ENCODE measurements at places on chromosomes 12 and 14.

GRCh38 chr12:17079251-17079909, 473.4 kb upstream of the LMO3 start:
- no peak for DNase-seq

DNA sequence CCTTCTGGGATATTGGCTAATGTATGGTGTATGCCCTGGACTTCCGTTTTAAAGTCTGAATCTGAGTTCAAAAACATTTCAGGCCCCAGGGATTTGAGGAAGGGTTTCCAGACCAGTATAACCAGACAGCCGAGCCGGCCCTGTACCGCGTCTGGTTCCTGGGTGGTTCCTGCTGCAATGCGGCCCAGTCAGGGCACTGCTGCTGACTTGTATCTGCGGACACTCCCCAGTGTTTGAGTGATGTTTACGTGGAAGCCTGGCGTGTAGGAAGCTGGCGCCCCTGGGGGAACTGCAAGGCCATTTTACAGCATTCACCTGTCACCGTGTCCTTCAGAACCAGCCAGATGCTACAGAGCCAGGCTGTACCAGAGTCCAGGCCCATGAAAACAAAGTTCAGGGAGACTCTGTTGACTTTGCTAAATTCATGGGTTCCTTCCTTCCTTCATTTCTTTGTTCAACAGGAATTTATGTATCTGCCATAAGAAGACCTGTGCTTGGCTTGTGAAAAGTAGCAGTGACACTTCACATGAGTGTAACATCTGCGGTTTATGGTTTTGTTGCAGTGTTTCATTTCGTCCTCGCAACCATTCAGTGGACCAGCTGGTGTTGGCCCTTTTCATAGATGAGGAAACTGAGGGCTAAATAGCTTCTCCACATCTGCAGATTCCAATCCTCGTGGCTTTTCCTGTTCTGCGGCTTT, 16.8 kb downstream of the EML1 start:
- DNase-seq = no peak

- no peak for DNase-seq
Observed at GRCh38 chr14:60311417-60311816, 62.4 kb downstream of the PPM1A start.

DNA sequence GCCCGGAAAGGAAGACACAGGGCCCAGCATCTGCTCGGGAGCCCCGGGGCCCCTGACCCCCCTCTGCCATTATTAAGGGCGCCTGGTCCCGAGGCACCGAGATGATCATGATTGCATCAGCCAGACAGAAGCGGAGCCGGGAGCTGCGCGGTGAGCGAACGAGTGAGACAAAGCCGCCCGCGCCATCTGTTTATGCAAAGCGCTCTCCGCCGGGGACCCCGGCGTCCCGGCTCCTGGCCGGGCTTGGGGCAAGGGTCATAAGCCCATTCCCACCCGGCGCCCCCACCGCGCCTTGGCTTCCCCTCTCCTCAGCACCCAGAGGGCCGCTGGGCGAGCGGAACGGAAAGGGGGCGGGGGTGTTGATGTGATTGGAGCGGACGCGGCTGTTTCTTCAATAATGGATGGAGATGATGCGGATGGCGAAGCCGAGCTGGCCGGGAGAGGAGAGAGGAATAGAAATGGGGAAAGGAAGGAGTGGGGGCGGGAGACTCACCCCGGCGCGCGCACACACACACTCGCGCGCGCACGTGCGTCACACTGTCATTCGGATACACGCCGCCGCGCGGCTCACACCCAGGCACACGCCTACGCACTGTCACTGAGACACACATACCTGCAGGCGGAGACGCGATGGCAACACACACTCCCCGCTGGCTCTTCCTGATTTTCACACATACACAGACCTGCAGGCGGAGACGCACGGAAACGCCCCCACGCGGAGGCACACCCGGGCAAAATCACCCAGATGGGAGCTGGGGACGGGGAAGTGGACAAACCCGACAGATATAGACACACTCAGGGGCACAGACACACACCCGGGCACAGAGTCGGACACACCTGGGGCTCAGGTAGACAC, 10.7 kb downstream of the STAC3 start:
- peak; percentile 77 for DNase-seq

- peak; percentile 72 for DNase-seq
Observed at GRCh38 chr12:7113389-7113871, 4.4 kb upstream of the C1RL start.

GRCh38 chr12:65169320-65170208, at the start of gene LEMD3:
TSS of gene LEMD3 (plus strand) at chr12:65169583. CDS start at chr12:65169597, 14 bp downstream.
- peak; percentile 93 for DNase-seq

DNA sequence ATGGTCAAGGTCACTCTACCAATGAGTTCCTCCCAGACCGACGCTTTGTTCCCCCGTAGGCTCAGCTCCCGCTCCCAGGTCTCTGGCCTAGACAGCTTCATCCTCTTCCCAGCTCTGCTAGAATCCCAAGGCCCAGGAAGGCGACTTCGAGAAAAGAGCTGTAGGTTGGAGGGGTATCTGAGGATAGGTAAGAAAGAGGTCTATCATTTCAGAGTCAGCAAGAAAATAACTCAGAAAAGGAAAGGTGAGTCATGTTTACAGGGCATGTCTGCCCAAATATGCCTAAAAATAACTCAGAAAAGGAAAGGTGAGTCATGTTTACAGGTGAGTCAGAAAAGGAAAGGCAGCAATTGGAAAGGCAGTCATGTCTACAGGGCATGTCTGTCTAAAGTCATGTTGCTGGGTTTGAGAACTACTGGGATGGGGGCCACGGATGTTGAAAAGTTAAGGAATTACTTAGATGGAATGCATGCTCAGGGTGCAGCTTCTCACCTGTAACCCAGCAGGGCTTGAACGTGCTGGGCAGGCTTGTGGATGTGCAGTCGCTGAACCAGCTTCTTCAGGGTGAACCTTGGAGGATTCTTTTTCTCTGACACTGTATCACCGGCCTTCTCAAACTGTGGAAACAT, 12.2 kb downstream of the TEP1 start:
- peak; percentile 56 for DNase-seq

- DNase-seq = no peak
Observed at GRCh38 chr12:59742841-59743240, 147.0 kb downstream of the SLC16A7 start.

GRCh38 chr12:74957231-74957630, 252.4 kb downstream of the KCNC2 start:
- DNase-seq = no peak

DNA sequence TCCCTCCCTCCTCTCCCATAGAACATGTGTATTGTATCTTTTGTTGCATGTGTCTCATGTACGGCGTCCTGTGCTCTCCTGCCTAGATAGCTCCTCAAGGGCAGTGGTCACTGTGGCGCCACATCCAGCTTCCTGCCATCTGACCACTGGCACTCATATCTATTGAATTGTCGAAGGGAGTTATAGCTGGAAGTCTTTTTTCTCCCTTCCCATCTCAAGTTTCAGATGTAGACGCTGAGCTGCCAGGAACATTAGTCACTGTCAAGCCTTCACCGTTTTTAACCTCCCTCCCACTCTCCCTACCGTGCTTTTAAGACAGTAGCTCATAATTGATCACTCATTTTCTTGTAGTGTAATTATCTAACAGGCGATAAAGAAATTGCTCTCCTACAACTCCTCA, 33.0 kb downstream of the MTHFD1 start:
- DNase-seq = no peak

DNA sequence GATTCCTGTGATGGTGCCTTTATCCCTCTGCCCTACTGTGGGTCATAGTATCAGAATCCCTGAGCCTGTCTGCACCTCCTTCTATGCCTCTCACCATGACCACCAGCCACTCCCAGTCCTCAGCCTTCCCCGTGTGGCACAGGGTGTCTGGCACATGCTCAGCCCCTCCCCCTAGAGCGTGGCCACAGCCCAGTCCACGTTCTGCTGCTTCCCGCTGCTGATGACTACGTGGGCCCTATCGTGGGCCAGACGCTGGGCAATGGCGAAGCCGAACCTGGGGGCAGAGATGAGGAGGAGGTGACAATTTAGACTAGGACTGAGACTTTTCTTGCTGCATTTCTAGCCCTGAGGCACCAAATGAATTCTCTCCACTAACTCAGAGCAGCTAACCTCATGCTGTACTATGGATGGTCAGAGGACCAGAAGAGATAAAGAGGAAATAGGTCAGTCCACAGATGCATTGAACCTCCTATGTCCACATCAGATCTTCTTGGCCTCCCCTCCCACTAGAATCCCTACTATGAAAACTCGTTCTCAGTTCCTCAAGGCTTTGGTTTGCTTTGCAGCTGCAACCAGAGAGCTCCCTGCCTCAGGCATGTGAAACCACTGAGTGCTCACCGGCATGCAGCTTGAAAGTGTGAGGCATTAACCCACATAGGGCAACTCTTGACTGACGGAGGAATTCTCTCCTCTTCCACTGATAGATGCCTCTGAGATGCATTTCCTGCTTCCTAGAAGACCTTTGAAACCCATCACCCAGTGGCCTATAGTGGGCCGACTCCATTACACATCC, 126.3 kb upstream of the DHRS4 start:
- DNase-seq = no peak

DNA sequence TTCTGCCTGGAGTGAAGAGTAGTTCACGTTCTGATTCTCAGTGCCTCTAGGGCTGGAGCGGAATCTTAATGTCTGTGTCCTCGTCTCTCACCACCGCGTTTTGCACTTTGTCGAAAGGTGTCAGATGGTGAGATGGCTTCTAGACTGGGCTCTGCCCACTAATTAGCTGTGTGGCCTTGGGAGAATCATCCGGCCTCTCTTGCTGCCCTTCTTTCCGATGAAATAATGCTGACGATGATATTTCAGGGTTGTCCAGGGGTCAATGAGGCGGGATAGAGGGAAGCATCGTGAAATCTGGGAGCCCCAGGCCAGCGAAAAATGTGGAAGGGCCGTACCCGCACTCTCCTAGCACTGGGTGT, 811 bp upstream of the GALNT16 start:
- no peak for DNase-seq

DNA sequence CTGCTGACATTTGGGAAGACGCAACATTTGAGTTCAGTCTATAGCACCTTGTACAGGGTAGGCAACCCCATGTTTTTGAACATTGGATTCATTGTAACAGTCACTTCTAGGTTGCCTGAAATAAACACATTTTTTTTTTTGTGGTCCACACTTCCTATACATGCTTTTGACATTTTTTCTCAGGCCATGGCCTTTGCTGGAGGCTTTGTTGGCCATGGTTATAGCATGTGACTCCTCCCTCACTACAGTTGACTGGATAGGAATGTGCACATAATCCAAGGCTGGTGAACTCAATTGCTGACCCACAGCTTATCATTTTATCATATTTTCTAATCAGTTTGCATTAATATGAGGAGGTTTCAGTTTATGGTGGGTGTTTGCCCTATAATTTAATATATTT, 60.6 kb downstream of the TMEM117 start:
- no peak for DNase-seq

GRCh38 chr12:28096649-28097048, 93.6 kb upstream of the CCDC91 start:
- DNase-seq = no peak

DNA sequence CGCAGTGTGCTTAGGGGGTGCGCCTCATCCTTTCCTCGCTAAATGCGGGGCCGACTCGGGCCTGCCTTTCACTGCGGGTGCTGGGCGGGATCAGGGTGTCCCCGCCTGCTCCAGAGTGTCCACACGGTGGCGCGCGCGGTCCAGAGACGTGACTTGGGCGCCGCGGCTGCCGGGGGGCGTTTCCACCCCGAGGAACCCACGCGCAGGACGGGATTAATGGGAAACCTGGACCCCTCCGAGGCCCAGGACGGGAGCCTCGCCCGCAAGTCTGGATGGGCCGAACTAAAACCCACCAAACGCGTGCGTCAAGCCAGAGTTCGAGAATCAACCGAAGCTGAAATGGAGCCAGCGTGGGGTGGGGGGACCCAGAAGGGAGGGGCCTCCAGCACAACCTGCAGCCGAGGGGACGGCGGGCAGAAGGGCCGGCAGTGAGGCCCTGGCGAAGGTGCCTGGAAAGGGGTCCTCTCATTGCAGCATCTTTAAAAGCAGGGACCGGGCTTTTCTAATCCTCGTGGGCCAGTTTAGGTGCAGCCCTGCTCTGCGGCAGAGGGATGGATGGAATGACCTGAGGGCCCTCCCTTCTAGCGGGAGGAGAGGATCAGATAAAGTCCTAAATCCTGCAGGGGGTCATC, 93.3 kb downstream of the NINJ2 start:
- DNase-seq = peak; percentile 84

DNA sequence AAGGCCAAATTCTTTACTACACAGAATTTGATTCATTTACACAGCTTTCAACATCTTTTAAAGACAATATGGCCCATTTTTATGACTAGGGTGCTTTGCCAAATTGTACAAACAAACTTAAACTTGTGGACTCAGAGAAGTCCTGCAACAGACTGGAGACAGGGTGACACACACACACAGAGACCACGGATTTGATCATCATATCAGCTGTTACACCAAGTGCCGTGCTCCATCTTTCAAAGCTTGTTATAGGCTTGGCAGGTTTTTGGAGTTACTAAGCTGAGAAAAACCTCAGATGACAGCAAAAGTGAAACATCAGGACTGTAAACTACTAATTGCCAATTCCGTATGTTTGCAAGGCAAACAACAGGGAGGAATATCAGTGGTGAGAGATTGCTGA, 811.7 kb downstream of the GALC start:
- DNase-seq = no peak

- no peak for DNase-seq
Observed at GRCh38 chr14:57652769-57653168, 159.1 kb upstream of the CCDC198 start.

GRCh38 chr12:46407361-46407760, 34.8 kb upstream of the SLC38A2 start:
- no peak for DNase-seq

DNA sequence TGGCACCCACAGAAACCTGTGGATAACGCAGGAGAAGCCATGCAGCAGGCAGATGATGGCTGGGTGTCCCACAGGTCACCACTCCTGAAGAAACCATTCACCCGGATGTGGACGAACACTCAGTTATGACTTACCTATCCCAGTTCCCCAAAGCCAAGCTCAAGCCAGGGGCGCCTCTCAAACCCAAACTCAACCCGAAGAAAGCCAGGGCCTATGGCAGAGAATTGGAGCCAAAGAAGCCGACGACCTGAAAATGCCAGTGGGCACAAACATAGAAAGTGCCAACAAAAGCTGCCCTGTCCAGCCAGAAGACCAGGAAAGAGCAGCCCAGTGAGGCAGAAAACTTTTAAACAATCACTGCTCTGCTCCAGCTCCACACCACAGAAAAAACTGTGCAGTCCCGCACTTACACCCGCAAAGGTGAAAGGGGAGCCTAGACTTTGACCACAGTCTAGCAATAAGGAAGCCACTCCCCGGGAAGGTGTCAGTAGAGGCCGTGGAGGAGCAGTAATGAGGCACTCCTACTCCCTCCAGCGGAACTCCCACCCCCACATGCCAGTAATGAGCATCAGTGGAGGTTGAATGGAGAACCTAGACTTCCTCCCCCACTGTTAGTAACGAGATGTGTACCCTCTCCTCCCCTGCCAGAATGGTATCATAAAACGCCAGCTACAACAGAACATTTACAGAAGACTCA, 6.0 kb upstream of the ACVRL1 start:
- DNase-seq = no peak
